ENCODE measurements at places on chromosomes 2 and 18.
A peak's percentile ranks its signal among the peaks of the same experiment; 100 is the strongest.

GRCh38 chr18:73124175-73124574 is 256.4 kb upstream of the NETO1 start:
- DNase-seq: peak; percentile 65

- no peak for DNase-seq
Observed at GRCh38 chr2:80454628-80455027, 150.1 kb upstream of the LRRTM1 start.

DNA sequence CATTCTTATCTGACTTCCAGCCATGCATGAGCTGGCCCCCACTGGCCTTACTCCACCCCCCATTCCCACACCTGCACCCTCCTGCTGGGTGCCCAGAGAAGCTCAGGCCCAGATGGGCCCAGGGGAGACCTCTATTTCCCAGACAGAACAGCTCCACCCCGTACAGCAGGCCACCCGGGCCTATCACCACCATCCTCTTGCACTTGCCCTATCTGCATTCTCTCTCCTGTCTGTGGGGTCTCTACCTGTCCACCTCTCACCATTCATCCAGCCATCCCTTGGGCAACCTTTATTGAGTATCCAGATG is 25.3 kb upstream of the TNS1 start:
- DNase-seq: no peak

DNA sequence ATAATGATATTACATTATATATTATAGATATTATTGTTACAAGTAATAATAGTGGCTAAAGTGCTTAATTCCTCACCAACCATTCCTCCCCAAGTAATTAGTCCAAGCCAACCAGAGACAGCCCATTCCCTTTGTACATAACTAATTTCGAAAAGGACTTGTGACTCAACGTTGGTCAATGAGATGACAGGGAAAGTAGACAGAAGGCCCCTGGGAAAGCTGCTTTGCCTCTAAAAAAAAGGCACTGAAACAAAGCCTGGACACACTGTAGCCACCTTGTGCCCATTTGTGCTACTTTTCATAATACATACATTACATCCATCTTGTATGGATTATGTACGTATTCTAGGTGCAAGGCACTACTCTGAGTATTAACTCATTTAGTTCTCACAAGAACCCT is 28.8 kb downstream of the COLEC12 start:
- peak; percentile 68 for DNase-seq

DNA sequence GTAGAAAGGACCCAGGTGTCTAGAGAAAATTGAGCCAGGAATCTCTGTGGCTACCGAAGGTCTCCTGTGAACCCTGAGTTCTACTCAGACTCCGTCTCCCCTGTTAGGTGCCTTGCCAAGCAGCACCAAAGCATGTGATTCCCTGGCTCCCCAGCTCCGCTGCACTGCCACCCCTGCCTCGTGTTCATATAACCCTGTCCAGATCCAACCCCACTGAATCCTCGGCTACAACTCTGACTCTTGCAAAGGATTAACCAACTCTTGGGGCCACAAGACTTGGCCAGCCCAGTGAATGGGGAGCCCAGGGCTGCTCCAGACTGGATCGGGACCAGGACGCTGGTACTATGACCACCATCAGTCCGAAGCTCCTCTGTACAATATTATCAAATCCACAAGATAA is 37.3 kb upstream of the ACAA2 start:
- no peak for DNase-seq

- no peak for DNase-seq
Observed at GRCh38 chr2:157836531-157836930, 39.6 kb downstream of the ACVR1 start.

DNA sequence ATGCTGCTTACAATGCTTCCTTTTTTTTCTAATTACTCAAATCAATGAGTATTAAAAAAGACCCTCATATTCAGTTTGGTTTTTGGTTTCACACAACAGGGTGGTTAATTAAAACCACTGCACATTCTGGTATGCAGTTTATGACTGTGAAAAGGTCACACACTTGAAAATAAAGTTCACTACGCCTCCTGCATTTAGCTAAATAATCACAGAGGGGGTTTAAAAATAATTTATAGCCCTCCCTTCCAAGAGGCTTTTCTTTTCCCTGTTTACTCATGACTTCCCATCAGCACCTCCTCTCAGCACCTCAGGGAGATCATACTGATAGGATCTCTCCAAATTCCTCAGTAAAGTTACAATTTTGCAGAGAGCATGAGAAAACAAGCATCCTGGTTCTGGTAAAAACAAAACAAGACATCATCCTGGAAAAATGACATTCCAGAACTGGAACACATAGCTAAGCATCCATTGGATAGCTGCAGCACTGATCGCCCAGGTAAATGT is 129.5 kb upstream of the TMEM200C start:
- peak; percentile 70 for DNase-seq

DNA sequence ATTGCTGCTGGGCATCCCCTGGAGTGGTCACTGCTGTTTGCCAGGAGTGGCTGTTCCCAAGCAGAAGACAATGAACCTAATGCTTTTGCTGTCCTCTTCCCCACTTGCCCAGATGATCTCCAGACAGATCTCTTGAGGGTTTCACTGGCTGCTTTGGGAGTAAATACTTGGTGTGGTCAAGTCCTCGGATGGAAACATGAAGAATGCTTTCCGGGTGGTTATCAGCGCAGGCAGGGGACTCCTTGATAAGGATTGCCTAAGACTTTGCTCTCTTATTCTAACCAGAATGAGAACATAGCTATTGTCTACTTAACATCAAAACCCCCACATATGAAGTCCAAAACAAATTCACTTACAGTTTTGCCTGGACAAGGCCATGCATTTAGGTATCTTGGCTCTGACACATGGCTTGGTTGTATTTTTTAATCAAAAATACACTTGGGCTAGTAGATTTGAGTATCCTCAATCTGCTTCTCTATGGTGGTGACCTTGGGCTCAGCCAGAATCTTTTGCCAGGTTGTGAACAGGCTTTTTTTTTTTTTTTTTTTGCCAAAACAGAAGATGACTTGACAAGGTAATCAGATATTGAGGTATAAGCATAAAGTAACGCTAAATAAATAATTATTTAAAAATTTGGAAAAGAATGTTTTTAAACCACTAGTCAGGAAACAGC is 34.8 kb upstream of the MYO3B start:
- no peak for DNase-seq

DNA sequence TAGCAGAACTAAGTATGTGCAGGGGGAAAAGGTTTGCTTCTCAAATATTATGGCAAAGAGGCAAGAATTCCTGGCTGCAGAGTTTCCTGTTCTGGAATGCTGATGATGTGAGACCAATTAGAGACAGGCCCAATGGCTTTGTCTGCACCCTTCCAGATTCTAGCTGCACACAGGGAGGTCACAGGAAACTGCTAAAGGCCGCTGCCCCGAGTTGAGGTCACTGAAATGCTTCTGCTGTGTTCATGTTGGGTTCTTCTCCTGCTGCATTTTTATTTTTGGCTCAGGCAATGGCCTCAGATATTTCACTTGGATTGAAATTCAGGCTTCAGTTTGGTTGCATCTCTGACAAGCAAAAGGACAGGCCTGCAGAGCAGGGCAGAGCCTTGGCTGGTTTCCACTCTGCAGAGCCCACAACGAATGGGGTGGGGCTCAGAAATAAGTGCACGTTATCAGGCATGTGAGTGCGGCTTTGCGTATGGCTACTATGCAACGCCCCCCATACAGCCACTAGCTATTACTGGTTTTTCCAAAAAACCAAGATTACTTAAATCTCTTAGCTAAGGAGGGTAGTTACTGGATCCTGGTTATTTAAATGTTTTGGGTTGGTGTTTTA is 66.9 kb upstream of the FZD5 start:
- no peak for DNase-seq

DNA sequence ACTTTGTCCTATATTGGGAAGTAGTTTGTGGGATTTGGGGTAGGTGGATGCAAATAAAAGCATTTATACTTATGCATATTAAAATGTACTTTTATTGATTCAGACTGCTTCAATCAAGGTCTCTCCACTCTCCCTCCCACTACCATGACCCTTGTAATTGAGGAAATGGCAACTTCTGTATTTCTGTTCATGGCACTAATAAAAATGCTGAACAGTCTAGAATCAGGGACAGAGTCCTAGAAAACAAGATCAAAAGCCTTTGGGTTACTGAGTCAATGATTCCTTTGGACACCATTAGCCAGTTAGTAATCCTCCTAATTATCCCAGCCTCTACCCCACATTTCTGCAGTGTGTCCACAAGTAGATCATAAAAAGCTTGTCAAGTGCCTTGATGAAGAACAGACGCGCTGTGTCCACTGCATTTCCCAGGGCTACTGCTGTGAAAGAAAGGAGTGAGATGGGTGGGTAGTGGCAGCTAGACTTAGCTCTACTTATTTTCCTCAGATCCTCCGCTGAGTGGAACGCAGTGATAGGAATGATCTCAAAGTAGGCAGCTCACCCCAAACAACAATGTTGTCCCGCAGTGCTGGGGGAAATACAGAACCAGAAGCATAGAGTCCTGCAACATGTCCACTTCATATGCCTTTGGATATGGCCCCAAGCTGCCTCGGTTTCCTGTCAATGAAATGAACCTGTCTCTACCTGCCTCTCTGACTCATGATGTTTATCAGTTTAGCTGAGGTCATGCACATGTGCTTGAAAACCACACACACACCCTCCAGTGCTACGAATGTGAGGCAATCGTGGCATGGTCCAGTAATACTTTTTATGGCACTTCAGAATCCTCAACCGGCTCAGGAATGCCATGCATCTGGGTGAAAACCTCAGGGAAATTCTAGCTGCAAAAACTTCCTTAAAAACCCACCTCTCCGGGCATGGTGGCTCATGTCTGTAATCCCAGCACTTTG is 115.5 kb downstream of the COL6A3 start:
- peak; percentile 87 for DNase-seq

- DNase-seq: peak; percentile 7
Observed at GRCh38 chr18:58716060-58716756, 44.9 kb downstream of the MALT1 start.

GRCh38 chr2:217671075-217671474 is 331.7 kb downstream of the TNS1 start:
- DNase-seq: no peak

GRCh38 chr2:83340424-83340823 is 1118.7 kb downstream of the SUCLG1 start:
- no peak for DNase-seq

GRCh38 chr2:26652361-26653041 is 11.3 kb upstream of the CIB4 start:
- peak; percentile 7 for DNase-seq

GRCh38 chr2:18837240-18837639 is 247.9 kb upstream of the NT5C1B start:
- no peak for DNase-seq

- peak; percentile 8 for DNase-seq
Observed at GRCh38 chr2:40797120-40797519, 345.2 kb upstream of the SLC8A1 start.

GRCh38 chr2:156380117-156380645 is 47.7 kb upstream of the NR4A2 start:
- DNase-seq: no peak

DNA sequence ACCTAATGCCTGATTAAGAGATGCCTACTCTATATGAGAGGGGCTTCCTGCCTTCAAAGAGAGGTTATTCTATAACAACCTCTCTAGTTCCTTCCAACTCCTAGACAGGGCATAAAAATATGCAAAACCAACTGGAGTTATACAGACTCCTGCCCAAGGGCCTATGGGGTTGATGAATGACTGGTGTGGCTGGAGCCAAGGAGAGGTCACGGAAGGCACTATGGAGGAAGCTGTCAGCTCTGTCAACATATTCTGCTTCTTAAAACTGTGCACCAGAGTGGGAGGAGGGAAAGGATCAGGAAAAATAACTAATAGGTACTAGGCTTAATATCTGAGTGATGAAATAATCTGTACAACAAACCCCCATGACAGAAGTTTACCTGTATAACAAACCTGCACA is 120.9 kb upstream of the CDC42EP3 start:
- DNase-seq: no peak

DNA sequence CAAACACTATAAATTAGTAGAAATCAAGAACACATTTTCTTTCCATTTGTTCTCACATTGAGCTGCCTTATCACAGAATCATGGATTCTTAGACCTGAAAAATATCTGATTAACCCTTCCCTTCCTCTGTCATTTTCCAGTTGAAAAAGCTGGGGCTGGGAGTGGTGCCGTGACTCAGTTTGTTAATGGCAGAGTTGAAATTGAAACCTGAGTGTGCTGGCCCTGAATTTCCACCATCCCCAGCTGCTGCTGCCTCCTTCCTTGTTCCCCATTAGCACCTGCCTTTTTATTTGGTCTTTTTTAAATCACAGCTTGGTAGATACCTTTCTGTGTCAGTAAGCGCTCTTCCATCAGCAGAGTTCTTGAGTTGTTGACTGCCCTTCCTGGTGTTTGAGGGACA is 10.6 kb downstream of the FARP2 start:
- DNase-seq: no peak

DNA sequence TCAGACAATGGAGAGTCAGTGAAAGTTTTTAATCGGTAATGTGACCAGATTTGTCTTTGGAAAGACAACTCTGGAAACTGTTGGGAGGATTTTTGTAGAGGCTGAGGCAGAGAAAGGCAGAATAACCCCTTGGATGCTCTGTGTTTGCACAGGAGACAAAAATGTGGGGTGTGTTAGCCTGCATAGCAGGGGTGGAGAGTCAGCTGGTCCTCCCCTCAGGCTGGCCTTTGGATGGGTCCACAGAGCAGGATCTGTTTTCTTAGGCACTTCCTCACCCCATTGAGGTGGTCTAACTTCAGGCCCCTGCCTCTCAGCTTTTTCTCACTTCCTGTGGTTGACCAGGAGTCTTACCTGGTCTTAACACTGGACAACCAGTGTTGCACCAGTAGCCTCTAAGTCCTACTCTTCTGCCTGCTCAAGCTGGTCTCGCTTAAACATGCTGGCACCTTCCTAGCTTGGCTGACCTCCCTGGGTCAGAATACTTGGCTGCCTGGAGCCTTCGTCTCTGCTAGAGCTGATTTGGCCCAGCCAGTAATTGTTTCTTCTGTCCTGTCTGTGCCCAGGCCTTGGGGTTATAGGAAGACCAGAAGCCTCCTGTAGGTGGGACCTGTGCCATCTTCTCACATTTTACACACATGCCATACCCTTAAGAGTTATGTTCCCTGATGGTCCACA is 259.8 kb upstream of the RASGRP3 start:
- DNase-seq: no peak

GRCh38 chr18:45019469-45019868 is 338.8 kb downstream of the SETBP1 start:
- DNase-seq: no peak

- peak; percentile 92 for DNase-seq
Observed at GRCh38 chr2:237616734-237617586, 10.4 kb upstream of the LRRFIP1 start.

Measured in fibroblast of skin of right quadriceps (primary cell).